ENCODE measurements at places on chromosomes 6 and 20.

- no peak for DNase-seq
Measured at GRCh38 chr20:10596710-10597121, 77.1 kb downstream of the JAG1 start.

GRCh38 chr6:42873313-42873712, 6.1 kb upstream of the RPL7L1 start:
- no peak for DNase-seq

GRCh38 chr6:33008944-33009861, at the start of gene HLA-DOA:
Gene HLA-DOA (minus strand): TSS chr6:33009591.
- DNase-seq = peak; percentile 16

DNA sequence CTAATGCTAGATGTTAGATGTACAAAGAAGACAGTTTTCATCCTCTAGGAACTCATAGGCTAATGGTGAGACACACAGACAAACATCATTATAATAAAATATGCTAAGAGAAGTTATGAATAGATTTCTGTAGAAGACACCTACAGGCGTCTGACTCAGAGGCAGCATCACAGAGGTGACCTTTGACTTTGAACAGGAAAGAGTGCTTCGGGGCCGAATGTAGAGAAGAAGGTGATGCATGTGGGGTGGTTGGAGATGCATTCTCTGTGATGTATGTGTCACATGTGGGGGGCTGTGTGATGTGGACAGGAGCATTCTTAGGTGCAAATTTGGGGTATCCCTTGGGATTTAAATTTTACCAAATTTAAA, 6.8 kb downstream of the GUCA1A start:
- no peak for DNase-seq

DNA sequence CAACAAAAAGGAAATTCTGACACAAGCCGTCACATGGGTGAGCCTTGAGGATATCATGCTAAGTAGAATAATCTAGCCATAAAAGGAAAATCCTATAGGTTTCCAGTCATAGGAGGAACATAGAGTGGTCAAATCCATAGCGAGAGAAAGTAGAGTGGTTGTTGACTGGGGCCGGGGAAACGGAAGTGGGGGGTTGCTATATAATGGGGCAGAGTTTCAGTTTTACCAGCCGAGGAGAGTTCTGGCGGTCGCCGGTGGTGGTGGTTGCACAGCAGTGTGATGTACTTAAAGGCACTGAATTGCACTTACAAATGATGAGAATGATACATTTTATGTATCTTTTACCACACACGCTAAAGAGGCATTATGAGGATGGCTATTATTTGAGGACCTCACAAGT, 4.9 kb downstream of the GPR31 start:
- no peak for DNase-seq

DNA sequence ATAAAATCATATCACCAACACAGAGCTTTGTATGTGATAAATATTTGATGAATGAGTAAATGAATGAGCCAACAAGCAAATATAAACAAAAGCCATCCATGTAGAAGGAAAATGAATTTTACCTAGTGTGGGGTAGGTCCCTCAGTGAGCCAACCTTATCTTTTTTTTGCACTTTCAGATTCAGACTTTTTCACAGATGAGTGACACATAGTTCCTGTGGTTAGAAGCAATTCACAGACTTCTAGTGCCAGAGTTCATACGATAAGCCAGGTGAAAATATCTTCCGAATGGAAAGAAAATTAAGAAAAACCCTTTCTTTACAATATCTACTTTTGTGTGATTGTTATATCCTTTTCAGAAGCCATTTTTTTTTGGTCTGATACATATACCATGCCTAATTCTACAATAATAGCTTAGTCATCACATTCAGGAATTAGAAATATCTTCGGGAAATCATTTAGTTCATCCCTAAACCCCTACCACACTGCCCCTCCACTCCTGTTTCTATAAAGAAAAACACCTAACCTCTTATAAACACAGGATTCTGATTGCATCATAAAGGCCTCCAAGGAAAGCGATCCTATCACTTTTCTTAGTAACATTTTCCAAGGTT, 82.7 kb upstream of the CNR1 start:
- DNase-seq = no peak

DNA sequence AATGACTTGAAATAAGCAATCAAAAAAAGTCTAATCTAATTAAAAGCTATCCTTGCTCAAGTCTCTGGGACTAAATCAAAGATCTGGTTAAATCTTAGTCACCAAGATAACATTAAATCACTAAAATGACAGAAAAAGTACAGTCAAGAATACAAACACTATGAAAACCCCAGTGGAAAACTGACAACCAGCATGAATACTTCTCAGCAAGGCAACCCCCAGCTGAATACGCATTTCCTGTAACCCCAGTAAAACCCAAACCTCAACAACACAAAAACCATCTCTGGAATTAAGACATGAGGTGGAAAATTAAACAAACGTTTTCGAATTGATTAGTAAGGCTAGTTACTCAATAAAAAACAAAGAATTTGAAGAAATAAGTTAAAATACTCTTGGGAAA, 23.7 kb upstream of the ZC3H12D start:
- no peak for DNase-seq

- no peak for DNase-seq
Measured at GRCh38 chr6:144232832-144233230, 52.3 kb upstream of the UTRN start.

DNA sequence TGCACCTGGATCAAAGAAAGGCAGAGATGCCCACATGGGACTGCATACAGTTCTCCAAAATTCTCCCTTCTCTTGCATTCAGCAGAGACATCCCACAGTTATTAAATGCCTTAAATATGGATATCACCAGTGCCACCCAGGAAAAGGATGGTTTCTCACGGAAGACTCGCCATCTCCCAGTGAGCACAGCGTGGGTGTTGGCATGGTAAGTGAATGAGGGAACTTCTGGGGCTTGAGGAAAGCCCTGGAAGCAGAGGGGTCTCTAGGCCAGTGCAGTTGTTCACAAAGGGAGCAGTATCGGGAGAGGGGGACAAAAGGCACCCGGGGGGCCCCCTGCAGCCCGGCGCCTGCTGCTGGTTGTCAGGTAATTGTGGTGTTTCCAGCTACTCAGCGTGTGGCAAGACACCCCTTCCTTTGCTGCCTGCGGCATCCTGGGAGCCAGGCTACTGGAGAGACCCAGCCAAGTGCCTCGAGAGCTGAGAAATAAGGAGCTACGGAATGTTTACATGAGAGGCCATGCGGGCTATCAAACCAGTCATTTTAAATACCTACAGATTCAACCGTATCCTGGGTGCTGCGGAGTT, 125.4 kb downstream of the PXDC1 start:
- DNase-seq = no peak

- no peak for DNase-seq
Measured at GRCh38 chr6:1868561-1869261, 259.0 kb downstream of the FOXC1 start.

DNA sequence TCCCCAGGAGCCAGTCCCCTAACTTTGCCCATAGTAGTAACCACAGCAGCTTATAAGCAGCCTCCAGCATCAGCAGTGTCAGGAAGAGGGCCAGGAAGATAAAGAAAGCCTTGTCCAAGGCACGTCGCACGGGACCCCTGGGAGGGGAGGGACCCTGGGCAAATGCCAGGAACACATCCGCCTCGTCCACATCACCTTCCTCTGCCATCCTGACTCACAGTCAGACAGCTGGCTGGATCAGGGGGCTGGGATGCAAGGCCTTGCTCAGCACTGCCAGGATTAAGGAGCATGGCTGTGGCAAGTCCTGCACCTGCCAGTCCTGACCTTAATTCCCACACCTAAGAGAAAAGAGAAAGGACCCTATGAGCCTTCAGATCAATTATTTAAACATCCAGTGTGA, 11.5 kb upstream of the ZBTB22 start:
- DNase-seq = no peak

GRCh38 chr6:89260832-89261231, 43.7 kb upstream of the GABRR1 start:
- no peak for DNase-seq

GRCh38 chr20:34175879-34176278, 63.8 kb upstream of the EIF2S2 start:
- no peak for DNase-seq

DNA sequence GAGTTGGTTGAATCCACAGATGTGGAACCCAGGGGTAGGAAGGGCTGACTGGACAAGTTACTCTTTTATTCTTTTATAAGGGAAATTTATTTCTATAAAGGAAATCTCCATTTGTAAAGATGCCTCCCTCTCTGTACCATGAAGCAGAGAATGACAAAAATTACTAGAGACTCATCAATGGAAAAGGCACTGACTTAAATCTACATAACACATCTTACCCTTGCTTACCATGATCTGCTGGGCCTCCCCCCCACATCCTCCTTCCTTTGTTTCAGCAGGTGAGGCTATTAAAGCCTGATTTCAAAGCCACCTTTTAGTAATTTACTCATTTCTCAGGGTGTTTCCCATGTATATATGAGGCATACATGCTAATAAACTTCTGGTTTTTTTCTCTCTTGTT, 130.2 kb upstream of the HDDC2 start:
- no peak for DNase-seq

DNA sequence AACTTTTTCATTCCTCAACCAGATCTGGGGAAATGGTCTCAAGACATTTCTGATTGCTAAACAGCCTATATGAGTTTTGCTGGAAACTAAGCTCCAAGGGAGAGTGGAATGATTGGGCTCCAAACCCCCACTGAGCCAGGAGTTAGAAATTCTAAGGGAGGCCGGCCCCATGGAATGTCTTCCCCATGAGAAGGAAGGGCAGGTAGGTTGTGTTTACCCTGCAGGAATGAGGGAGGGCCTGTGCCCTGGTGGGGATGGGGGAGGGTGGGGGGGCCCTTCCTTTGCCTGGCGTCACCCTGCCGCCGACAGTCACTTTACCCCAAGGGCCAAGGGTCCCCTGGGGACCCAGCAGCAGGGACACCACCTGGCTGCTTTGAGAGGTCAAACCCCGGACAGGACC, 298.9 kb downstream of the TFAP2C start:
- DNase-seq = no peak

GRCh38 chr6:46882645-46883044, 39.1 kb downstream of the ADGRF5 start:
- DNase-seq = no peak

- no peak for DNase-seq
Measured at GRCh38 chr6:155185544-155185943, 78.3 kb upstream of the CLDN20 start.

GRCh38 chr6:1762203-1762602, 152.5 kb downstream of the FOXC1 start:
- DNase-seq = no peak

DNA sequence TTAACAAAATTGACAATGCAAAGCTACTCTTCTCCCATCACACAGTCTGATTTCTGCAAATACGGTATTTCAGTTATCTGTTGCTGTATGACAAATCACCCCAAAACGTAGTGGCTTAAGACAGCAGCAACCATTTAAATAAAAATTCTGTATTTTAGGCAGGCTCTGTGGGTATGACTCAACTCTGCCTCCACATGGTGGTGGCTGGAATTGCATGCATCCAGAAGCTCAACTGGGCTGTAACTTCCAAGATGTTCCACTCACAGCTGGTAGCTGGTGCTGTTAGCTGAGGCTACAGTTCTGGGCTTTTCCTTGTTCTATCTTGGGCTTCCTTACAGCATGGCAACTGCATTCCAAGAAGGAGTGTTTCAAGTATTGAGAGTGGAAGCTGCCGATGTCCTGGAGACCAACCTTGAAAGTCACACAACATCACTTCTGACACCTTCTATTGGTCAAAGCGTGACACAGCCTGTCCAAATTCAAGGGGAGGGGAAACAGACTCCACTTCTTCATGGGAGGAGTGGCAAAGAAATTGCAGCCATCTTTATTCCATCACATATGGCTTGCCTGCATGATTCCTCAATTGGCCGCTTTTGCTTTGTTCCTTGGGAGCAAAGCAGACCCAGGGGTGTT, 39.7 kb upstream of the TULP1 start:
- DNase-seq = peak; percentile 38

DNA sequence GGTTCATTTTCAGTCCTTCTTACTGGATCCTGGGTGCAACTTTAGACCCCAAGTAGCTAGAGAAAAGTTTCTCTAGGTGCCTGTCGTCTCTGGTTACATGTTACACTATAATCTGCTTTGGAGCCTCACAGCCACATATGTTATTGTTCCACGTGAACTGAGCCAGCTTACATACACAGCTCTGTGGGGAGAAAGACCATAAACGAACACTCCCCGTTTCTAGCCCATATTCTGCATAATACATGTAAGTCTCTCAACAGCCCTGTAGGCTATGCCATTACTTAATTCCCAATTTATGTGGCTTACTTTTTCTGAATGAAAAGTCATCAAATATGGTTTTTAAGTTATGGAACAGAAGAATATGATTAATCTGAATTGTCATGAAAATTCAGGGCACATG, 233.8 kb downstream of the BCKDHB start:
- no peak for DNase-seq

DNA sequence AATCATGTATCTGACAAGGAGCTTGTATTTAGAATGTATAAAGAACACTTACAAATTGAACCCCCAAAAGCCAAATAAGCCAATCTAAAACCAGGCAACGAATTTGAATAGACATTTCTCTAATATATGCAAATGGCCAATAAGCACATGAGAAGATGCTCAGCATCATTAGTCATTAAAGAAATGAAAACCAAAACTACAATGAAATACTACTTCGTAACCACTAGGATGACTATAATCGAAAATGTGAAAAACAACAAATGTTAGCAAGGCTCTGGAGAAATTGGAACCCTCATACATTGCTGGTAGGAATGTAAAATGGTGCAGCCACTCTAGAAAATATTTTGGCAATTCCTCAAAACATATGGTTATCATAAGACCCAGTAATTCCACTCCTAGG, 105.8 kb upstream of the TOP1 start:
- no peak for DNase-seq

DNA sequence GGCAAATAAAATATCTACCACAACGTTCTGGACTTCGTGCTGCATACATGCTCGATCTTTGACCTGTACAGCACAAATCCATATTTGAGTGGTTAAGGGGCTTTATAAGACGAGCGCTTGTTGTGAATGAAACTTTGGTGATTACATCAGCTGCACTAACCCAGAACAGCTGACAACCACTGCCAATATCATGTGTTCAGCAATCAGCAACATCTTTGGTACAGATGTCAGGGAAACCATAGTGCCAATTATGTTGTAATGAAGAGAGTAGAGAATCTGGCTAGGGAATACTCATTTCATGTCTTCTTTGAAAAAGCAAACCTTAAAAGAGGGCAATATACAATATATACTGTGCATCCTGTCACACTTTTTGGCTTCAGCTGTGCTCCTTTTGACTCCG, 188.6 kb upstream of the NT5E start:
- no peak for DNase-seq

DNA sequence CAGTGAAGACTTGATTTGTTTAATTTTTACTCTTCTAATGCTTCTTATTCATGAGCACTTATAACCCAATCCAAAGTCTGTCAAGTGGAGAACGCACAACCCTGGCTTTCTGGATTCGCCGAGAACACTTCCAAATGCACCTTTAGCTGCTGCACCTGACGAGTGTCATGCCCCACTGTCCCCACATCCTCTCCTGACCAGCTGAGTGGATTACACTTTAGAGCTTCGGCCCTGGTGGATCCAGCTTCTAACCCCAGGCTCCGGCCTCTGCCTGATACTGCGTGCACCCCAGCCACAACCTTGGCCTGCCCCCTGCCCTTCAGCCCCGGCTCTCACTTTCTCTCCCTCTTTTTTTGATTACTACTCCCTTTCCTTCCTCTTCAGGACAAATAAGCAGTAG, 258.8 kb downstream of the TMEM242 start:
- DNase-seq = no peak

GRCh38 chr6:13573669-13574110, 711 bp upstream of the SIRT5 start:
- no peak for DNase-seq

- DNase-seq = no peak
Measured at GRCh38 chr20:14599613-14600012, 262.2 kb upstream of the FLRT3 start.

All from stimulated activated CD8-positive, alpha-beta memory T cell treated with anti-CD3 and anti-CD28 coated beads, Interleukin-4, amount 100 ng/mL, for 4 hours (primary cell).